ENCODE measurements at places on chromosomes 1 and 21.

GRCh38 chr1:231684356-231685244 lies 58.0 kb downstream of the DISC1 start:
- DNase-seq = no peak

DNA sequence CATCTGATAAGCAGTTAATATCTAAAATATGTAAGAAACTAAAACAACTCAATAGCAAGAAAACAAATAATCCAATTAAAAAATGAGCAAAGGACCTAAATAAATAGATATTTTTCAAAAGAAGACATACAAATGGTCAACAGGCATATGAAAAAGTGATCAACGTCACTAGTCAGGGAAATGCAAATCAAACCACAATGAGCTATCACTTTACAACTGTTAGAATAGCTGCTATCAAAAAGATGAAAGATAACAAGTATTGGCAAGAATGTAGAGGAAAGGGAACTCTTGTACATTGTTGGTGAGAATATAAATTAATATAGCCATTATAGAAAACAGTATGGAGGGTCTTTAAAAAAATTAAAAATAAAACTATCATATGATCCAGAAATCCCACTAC lies 40.7 kb upstream of the NEK7 start:
- DNase-seq = peak; percentile 67

DNA sequence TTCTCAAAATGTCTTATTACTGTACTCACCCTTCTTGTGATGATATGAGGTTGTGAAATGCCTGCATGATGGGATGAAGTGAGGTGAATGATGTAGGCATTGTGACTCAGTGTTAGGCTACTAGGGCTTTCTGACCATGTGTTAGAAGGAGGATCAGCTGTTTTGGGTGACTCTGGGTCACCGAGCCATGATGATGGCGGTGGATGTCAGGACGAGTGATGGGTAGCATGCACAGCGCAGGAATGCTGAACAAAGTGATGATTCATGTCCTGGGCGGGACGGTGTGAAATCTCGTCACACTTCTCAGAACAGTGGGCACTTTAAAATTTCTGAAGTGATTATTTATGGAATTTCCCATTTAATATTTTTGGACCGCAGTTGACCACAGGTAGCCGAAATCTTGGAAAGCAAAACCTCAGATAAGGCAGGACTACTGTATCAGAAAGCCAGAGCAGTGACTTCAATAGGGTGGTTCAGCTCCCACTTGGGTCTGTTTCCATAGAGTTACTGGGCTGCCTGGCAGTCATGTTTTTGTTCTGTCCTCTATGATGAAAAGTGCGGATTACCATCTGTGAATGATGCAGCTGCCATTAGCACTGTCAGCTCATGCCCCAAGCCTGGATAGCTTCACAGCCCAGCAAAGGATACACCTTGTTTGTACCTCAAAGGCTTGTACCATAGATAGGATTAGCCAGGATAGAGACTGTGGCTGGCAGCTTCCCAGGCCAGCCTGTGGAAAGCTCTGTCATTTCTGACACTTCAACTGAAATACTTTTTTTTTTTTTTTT lies 26.6 kb downstream of the IL6R start:
- DNase-seq = no peak

- no peak for DNase-seq
These were observed 20.3 kb downstream of the TTC13 start for GRCh38 chr1:230958370-230958769.

- no peak for DNase-seq
These were observed 43.4 kb downstream of the GNPAT start for GRCh38 chr1:231284441-231284840.

GRCh38 chr1:212466898-212467650 lies 34.4 kb downstream of the NENF start:
- no peak for DNase-seq

DNA sequence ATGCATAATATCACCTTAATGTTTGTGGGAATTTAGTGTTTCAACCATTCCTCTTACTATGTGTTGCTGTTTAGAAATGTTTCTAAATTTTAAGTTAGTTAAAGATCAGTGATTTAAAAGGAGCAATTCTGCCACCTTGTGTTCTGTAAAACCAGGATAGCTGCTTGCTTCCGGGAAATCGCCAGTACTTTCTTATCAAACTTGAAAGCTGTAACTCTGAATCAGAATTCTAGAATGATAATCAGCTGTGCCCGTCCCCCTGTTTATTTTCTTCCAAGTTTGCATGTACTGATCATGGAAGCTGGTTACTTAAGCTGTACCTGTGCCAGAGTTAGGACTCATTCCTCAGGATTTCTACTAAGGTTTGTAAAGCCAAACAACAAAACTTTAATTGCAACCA lies 656.4 kb downstream of the LTN1 start:
- peak; percentile 69 for DNase-seq

- peak; percentile 92 for DNase-seq
These were observed 5.8 kb upstream of the CHI3L2 start for GRCh38 chr1:111221633-111222291.

GRCh38 chr1:75233302-75233929 lies 99.2 kb downstream of the LHX8 start:
- DNase-seq = peak; percentile 59

DNA sequence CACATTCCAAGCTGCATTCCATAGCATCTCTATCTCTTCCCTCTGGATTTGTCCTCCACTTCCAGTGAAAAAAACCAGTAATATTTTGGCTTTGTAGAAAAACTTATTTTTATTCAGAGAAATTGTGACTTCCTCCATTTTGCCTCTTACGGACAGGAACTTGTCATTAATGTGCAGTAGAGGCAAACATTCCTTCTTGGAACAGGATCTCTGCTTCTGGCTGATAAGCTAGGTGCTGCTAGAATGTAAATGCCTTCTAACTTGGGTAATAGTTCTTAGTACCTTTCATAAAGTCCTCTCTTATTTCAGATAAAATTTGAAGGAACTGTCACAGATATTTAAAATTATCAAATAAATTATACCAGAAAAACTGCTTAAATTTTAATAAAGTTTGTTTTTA lies 707.8 kb downstream of the USP25 start:
- peak; percentile 27 for DNase-seq

GRCh38 chr1:215192306-215192705 lies 109.8 kb downstream of the KCNK2 start:
- no peak for DNase-seq

- DNase-seq = no peak
These were observed 46.9 kb downstream of the SLC45A1 start for GRCh38 chr1:8364528-8365442.

GRCh38 chr1:66778969-66779368 lies 22.1 kb downstream of the INSL5 start:
- DNase-seq = no peak

DNA sequence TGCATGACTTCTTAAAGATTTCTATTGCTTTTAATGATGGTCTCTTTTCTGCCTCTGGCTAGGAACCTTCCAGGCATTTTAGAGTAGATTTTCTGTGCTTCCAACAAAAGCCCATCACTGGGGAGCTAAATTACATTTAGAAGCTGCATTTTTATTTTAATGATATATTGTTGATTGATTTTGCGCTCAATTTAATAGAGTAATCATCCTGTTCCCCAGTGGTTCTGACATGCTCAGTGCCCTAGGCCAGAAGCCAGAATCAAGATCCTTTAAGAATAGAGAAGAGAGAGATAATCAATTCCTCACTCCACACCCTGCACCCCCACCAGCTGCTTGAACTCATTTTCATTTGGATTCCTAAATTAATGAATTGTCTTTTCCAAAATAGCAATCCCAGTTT lies 97.8 kb downstream of the PCP4 start:
- DNase-seq = no peak

- DNase-seq = no peak
These were observed 40.2 kb downstream of the WNT9A start for GRCh38 chr1:227907439-227908015.

DNA sequence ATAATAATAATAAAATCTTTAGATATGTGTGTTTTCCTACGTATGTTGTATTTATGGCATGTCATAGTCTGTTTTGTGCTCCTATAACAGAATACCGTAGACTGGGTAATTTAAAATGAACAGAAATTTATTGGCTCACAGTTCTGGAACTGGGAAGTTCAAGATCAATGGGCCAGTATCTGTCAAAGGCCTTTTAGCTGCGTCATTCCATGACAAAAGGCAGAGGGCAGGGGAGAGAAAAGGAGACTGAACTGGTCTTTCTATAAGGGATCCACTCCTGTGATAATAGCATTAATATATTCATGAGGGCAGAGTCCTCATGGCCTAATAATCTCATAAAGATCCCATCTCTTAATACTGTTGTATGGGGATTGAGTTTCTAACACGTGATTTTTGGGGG lies 7.1 kb upstream of the SFT2D2 start:
- DNase-seq = no peak

DNA sequence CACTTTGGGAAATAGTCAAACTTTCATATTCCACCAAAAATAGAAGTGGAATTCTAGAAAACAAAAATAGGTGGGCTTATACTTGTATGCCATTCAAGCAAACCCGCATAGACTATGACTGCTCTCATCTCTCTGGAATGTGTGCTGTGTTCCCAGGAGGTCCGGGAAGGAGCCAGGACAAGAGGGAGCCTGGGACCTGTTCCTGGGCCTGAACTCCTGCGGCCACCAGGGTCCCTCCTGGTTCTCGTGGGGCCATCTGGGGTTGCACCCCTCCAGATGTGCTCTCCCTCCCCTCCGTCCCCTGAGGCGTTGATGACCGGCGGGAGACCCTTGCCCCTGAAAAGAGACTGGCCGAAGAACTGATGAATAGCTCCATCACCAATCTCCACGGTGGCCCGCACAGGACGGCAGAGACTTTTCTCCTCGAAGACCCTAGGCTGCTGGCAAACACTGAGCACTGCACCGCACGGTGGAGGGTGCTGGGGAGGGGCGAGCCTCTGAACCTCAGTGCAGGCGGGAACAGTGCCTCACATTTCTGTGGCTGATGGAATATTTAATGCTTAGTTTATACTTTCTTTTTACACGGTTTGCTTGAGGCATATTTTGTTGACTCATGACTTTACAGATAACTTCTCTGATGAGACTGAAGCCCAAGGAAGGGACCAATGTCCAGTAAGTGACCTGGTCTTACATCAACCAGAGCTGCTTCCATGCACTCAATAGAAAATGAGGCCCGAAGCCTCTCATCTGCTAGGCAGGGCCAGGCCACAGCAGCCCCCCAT lies 9.6 kb upstream of the ADARB1 start:
- no peak for DNase-seq

DNA sequence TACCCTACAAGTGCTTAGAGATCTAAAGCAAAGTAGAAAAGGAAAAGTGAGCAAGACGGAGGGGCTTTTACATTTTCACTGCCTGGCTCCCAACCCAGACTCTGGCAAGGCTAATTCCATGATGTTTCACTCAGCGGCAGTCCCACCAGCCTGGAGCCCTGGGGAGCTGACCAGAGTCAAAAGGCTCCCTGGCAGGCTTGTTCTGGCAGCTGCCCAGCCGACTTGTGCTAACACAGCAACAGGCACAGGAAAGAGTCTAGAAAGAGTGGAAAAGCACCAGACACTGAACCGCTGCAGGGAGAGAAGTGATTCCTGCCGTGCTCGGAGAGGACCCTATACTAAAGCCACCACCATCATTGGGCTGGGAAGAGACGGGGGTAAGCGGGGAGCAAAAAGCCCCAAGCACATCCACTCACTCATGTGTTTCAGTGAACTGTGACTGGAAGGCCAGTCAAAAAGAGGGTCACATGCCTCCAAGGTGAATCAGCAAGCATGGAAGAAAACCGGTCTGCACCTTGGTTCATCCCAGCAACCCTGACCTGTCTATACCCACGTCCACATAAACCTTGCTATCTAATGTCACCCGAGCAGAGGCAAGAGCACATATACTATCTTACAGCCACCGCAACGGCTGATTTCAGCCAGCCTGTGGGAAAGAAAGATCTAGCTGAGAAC lies 8.0 kb downstream of the SMIM12 start:
- no peak for DNase-seq

DNA sequence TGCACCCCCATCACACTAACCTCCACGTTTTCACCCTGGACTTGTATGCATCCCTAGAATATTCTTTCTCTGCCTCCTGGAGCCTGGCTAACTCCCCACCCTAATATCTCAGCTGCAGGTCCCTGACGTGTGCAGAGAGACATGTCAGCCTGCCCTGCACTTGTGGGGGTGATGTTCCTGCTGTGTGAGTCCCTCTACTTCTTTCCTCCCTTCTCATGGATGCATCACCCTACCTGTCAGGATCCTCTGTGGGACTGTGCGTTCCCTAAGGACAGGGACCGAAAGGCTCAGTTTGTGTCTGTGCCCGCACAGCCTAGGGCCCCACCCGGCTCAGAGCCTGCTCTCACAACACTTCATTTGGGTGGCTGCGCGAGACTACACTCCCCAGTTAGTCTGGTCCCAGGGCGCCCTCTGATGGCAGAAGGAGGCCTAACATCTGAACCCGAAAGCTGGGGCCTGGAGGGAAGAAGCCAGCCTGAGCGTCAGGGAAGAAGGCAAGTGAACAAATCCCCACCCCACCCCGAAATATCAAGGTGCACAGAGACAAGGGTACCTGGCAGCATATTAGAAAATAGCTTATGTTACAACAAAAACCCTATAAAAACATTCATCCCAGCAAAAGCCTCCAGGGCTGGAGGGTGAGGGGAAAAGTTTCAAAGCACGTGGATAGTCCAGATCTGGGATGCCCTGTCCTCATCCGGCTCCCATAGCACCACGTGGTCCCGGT lies 3.7 kb downstream of the CD52 start:
- peak; percentile 96 for DNase-seq

- peak; percentile 47 for DNase-seq
These were observed 1.4 kb upstream of the EVI5 start for GRCh38 chr1:92786111-92786901.

DNA sequence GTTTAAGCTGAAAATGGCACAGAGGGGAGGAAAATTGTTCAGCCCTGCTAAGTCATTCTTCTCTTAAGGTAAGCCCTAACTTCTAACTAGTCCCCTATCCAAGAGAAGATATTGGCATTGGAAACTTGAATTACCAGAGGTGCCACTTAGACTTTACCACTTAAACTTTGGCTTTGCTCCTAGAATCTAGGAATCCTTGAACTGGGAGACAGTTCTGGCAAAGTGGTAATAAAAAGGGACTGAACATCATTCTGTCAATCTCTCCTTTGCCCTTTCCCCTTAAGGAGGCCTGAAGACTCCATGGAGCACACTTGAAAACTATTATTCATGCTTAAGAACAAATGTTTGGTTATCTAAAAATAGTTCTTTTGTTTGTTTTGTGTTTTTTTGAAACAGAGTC lies 8.4 kb downstream of the ATP1A4 start:
- no peak for DNase-seq

DNA sequence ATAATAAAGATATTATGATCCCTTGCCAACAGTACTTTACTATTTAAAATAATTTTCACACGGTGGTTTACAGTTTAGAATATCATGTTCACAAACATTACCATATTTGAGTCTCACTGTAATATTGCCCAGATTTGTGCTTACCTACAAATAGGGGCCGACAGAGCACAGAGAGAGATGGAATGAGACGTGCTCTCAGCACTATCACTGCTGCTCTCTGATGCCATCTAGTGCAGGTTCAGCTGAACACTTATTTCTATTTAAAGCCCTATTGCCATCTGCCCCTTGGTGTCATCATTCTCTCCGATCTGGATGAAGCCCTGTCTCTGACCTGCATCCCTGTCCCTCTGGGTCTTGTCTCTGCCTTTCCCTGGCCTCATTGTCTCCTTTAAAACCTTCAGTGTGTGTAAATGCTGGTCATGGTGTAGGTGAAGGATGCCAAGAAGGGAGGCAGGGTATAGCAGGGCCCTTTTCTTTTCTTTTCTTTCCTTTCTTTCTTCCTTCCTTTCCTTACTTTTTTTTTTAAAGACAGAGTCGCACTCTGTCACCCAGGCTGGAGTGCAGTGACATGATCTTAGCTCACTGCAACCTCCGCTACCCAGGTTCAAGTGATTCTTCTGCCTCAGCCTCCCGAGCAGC lies 6.9 kb upstream of the GPATCH4 start:
- DNase-seq = peak; percentile 89
